ENCODE measurements at places on chromosomes 16 and 17.

DNA sequence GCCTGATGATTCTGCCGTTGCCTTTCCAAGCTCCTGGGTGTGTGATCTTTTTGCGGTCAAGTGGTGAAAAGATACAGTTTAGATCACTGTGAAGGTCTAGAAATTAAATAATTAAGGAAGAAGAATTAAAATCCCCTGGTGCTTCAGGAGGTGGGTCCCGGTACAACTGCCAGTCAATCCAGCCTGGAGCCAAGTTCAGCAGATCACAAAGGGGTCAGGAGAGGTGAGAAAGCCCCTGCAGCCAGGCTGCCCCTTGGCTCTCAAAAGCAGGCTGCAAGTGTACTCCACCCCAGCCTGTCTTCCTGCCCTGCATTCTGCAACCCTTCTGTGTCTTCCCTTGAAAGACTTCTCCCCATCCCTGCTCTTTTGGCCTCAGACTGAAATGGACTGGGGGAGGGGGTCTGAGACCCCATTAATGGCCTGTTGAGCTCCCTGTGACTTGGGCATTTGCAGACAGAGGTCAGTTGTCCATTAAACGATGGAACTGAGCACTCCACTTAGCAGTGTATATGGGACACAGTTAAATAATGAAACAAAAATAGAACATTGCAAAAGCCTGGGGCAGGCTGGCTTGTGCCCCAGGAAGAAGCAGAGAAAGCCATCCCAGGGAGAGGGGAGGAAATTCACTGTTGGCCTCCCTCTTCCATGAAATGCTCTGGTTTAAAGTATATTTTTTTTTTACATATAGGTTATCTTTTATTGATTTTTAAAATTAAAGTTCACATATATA is 15.1 kb downstream of the CACNG5 start:
- no peak for DNase-seq

DNA sequence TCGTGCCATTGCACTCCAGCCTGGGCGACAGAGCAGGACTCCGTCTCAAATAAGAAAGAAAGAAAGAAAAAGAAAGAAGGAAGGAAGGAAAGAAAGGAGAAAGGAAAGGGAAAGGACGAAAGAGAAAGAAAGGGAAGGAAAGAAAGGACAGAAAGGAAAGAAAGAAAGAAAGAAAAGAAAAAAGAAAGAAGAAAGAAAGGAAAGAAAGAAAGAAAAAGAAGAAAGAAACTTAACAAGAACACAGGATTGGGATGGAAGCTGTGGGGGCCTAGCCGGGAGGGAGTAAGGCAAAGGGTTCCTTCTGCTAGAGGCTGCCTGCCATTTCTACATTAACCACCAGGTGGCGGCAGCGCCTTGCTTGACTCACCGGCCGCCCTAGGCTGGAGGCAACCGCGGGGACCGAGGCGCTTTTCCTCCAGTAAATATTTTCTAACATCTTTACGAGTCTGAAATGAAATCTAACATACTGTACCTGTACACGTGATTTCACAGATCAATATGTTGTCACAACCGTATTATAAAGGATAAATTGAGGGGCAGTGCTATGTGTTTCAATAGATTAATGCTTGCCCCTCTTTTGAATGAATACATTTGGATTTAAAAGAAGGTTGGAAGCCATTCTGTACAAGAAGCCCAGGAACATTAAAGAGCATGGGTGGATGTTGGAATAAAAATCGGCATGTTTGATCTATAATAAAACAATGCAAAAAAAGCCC is 6.1 kb downstream of the GJD3 start:
- DNase-seq, result peak; percentile 77

- no peak for DNase-seq
Measured at GRCh38 chr17:79981661-79982101, 54.0 kb downstream of the TBC1D16 start.

GRCh38 chr17:75288770-75289114 is 491 bp downstream of the SLC25A19 start:
- DNase-seq, result no peak

DNA sequence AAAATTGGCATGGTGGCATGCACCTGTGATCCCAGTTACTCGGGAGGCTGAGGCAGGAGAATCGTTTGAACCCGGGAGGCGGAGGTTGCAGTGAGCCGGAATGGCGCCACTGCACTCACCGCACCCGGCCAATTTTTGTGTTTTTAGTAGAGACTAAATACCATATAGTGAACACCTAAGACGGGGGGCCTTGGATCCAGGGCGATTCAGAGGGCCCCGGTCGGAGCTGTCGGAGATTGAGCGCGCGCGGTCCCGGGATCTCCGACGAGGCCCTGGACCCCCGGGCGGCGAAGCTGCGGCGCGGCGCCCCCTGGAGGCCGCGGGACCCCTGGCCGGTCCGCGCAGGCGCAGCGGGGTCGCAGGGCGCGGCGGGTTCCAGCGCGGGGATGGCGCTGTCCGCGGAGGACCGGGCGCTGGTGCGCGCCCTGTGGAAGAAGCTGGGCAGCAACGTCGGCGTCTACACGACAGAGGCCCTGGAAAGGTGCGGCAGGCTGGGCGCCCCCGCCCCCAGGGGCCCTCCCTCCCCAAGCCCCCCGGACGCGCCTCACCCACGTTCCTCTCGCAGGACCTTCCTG is at the start of gene HBQ1:
HBQ1 (plus strand) TSS at position 359 of the 575 bp plus-strand sequence; CDS start at position 387, 28 bp downstream.
- no peak for DNase-seq

DNA sequence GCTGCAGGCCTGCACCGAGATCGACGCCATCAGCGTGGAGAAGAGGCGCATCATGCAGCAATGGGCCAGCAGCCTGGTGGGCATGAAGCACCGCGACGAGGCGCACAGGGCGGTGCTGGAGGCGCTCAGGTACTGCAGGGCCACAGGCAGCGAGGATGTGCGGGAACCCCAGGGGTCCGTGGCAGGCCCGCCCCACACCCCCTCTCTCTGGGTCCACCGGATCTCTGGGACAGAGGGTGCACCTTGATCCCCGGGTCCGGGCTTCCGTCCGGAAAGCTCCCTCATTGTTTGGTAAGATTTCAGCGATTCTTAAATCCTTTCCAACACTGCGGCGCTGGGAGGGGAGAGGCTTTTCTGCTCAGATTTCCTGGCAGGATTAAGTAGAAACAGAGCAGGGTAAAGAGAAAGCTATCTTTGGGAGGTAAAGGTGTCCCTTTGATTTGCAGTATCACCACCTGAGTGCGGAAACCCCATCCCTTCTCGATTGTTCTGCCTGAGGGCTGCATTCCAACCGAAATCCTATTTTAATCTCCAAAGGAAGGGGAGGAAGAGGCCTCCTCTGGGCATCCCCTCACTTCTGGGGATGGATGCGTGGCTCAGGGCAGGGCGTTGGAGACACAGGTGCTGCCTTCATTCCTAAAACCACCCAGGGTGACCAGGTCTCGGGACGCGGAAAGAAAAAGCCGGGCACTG is 29.2 kb downstream of the CCDC40 start:
- DNase-seq, result no peak

- DNase-seq, result peak; percentile 53
Measured at GRCh38 chr17:27408891-27409290, 47.4 kb upstream of the KSR1 start.

- no peak for DNase-seq
Measured at GRCh38 chr16:87325423-87325858, 8.2 kb upstream of the C16orf95 start.

DNA sequence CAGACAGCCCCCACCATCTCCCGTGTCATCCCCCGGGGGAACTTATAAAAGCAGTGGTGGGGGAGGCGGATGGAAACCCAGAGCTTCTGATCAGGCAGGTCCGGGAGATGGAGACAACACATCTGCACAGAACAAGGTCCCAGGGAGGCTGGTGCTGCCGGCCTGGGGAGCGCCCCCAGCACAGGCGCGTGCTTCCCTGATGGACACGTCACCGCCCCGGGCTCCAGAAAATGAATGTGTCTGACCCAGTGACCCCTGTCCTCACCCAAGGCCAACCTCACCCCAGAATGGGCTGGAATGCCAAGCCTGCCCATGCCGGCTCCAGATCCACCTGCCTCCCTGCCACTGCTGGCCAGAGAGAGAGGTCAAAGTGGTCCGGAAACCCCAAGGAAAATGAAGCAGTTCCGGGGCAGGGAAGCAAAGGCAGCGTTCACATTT is 12.5 kb downstream of the SLC7A5 start:
- peak; percentile 58 for DNase-seq

- no peak for DNase-seq
Measured at GRCh38 chr17:19904412-19904811, 36.7 kb upstream of the ULK2 start.

DNA sequence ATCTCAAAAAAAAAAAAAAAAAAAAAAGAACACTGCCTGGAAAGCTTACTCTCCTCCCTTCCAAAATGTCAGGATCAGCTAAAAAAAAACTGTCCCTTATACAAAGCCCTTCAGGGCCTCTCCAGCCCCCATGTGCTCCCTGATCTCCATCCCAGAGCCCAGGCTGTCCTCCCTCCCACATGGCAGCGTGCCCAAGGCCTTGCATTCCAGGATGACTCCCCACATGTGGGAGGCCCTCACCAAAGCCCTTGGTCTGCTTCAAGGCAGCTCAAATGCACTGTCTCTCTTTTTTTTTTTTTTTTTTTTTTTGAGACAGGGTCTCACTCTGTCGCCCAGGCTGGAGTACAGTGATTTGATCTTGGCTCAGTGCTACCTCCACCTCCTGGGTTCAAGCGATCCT is 2.3 kb downstream of the FDXR start:
- DNase-seq, result peak; percentile 70

- DNase-seq, result no peak
Measured at GRCh38 chr17:45935197-45935709, 40.9 kb downstream of the MAPT start.

GRCh38 chr17:2996810-2997670 is 66.4 kb downstream of the OR1D5 start:
- peak; percentile 38 for DNase-seq

DNA sequence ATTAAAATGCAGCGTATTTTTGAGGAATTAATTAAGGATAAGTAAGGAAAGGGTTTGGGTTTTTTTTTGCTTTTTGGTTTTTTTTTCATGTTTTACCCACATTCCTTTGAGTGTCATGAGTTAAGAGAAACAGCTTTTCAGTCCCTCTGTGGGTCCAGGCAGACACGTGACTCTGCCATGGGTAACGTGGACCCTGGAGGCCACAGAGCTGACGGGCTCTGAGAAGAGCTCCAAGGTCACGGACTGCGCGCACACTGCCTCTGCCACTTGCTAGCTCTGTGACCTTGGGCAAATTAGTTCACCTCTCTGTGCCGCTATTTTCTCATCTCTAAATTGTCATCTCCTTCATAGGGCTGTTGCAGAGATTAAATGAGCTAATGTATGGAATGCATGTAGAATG is 588.2 kb upstream of the CDH11 start:
- DNase-seq, result no peak

DNA sequence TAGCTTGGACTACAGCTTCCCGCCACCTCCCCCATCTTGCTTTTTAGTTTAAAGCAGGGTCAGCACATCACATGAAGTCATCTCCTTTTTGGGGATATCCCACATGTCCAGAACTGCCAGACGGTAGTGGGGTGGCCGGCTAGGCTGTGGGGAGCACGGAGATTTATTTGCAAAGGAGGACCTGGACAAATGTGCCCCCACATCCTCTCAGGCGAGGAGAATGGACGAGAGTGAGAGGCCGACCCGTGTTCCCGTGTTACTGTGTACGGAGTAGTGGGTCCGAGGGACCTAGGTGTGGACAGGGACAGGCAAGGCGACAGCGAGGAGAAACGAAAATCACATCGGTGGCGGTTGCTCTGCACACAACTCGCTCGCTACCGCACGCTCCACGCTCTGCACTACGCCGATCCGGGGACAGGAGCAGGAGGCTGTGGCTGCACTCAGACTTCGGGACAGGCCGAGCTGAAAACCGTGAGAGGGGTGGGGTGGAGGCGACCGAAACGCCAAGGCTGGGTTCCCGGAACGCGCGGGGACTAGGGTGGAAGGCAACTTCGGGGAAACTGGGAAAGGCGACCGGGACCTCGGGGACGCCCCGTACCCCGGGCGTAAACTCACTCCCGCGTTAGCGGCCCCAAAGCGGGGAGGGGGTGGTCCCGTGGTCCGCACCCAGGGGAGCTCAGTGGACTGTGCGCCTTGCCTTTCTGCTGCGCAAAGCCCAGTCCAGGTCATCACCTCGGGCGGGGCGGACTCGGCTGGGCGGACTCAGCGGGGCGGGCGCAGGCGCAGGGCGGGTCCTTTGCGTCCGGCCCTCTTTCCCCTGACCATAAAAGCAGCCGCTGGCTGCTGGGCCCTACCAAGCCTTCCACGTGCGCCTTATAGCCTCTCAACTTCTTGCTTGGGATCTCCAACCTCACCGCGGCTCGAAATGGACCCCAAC is at the start of gene MT1A:
MT1A (plus strand) TSS at position 853 of the 937 bp plus-strand sequence; CDS start at position 926, 73 bp downstream.
- DNase-seq, result peak; percentile 44

DNA sequence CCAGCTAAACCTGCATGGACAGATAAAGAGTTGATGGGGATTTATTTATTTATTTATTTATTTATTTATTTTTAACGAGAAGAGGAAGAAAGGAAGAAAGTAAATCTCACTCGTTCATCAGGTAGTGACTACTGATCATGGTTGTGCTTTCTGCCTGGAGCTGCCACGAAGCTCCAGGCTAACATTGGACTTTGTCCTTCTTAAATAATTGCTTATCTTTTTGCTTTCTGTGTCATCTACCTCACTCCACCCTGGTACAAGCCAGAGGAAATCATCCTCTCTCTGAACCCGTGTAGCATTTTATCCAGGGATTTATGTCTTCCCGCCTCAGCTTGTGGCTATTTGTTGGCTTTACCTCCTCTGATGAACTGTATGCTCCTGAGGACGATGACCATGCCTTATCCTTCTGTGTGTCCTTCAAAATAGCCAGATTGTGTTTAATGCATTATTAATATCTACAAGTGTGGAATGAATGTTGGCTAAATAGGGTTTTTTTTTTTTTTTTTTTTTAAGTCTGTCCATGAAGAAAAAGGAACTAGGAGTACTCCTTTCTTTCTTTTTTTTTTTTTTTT is 8.0 kb upstream of the SLC12A3 start:
- DNase-seq, result no peak

- DNase-seq, result no peak
Measured at GRCh38 chr16:819336-820043, 19.0 kb upstream of the GNG13 start.

DNA sequence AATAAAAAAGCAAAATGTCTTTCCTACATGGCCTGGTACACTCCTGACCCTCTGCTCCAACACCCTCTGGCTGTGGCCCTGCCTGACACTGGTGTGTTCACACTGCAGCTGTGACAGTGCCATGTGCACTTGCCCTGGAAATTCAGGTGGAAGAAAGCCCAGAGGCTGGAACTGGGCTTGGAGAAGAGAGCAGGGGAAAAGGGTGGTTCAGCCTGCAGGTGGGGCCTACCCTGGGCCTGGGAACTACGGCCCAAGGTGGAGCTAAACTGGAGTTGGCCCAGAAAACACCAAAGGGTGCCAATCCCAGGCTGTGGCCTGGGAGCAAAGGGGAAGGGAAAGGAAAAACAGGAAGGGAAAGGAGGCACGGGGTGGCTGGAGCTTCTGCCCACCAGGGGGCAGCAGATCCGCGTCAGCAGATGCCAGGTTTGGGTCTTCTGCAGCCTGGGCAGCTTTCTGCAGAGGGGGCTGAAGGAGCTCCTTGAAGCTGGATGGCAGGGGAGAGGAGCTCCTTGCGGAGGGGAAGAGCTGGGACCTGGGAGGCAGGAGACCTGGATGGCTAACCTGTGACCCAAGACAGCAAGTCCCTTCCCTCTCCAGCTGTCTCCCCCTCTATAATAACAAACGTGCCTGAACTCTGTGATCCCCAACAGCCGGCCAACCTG is 15.4 kb upstream of the CTCF start:
- peak; percentile 65 for DNase-seq
